Aortic smooth muscle cell (primary cell): ENCODE measurements at places on chromosomes 2 and 18. TPM values are rescaled to one million over a fixed set of nuclear protein-coding genes. Genes with fewer than 3 reads are reported as not detected.

Gene VWC2L
- total RNA-seq: under 0.01 TPM in 1 of 2 replicates, not detected in the other

Gene SLC4A3
- 0.40 and 0.50 TPM in 2 replicates for total RNA-seq

Gene CD8B2
- total RNA-seq: not detected in 2 replicates

Gene FLACC1
- total RNA-seq: 1.6 and 1.8 TPM in 2 replicates

Gene IL37
- total RNA-seq: not detected in 2 replicates

Gene TMEM87B
- 17.8 and 25.9 TPM in 2 replicates for total RNA-seq

Gene CYB5A
- 45.0 and 82.1 TPM in 2 replicates for total RNA-seq

Gene PARD3B
- 6.2 and 9.6 TPM in 2 replicates for total RNA-seq

Gene GRB14
- total RNA-seq: 4.2 and 6.1 TPM in 2 replicates

Gene TTC31
- total RNA-seq: 9.4 and 11.5 TPM in 2 replicates

Gene GKN2
- total RNA-seq: not detected in 2 replicates

Gene ARHGAP28
- total RNA-seq: 4.9 and 5.1 TPM in 2 replicates

Gene MAB21L4
- total RNA-seq: not detected in 2 replicates

Gene HOXD8
- 0.06 TPM in 1 of 2 replicates, not detected in the other for total RNA-seq

Gene LRRC30
- total RNA-seq: not detected in 2 replicates

Gene RTP5
- not detected in 2 replicates for total RNA-seq

Gene ZNF516
- 8.9 and 12.1 TPM in 2 replicates for total RNA-seq

Gene TLX2
- 0.06 TPM in 1 of 2 replicates, not detected in the other for total RNA-seq

Gene KLHL30
- total RNA-seq: 1.6 and 6.3 TPM in 2 replicates

Gene LYG2
- not detected in 2 replicates for total RNA-seq
